ENCODE measurements at places on chromosomes 3 and 15.

- DNase-seq: no peak
These were observed at the start of gene MLH1 for GRCh38 chr3:36993326-36994283. Gene MLH1 (plus strand): TSS chr3:36993518. CDS start chr3:36993548, 30 bp downstream.

GRCh38 chr3:5972586-5972985 is 785.1 kb downstream of the EDEM1 start:
- DNase-seq: no peak

GRCh38 chr3:190746531-190746930 is 116.0 kb downstream of the GMNC start:
- no peak for DNase-seq

DNA sequence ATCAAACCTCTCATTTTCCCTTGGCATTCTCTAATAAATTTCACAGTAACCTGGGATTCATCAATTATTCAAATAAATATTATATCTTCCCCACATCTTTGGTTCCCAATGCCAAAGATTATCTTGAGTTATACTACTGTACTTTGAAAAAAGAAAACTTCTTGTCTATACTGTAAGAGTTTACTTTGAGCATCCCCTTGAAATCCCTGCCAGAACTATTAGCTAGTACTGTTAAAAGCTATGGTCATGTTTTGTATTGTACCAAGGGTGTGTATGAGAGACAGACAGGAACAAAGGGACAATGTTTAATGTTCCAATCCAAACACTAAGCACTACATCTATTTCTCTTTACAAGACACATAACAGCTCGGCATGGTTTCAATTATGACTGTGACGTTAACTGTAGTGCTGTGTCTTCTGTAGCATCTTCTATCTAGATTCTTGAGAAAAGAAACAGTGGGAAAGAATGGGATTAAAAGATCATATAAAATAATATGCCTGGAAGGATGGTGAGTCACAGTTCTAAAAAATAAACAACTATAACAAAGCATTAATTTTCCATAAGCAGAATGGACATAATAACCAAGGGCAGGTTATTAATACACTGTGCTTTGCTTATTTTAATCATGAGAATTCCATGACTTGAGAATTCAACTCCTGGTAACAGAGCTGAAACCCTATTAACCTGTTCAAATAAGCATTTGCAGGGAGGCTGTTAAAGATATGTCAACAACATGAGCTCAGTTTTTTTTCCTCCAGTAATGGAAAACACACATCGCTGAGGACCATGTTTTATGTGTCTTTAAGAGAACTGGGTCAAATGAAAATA is 71.1 kb downstream of the ALDH1A2 start:
- DNase-seq: no peak

DNA sequence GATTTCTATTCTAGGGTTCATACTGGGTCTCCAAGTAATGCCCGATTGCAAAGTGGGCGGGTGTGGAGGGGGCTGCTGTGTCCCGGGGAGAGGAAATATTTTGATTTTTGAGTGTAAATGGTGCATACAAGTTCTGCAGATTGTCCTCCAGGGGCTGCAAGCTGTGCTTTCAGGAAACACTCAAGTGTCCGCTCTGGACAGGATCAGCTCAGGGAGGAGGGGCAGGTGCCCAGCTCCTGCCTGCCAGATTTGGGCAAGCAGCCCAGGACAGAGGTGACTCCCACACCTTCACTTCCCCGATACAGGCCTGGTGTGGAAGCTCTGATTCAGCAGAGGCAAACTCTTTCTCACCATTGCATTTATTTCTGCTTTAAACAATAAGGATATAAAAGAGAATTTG is 142.7 kb downstream of the ALDH1A2 start:
- no peak for DNase-seq

DNA sequence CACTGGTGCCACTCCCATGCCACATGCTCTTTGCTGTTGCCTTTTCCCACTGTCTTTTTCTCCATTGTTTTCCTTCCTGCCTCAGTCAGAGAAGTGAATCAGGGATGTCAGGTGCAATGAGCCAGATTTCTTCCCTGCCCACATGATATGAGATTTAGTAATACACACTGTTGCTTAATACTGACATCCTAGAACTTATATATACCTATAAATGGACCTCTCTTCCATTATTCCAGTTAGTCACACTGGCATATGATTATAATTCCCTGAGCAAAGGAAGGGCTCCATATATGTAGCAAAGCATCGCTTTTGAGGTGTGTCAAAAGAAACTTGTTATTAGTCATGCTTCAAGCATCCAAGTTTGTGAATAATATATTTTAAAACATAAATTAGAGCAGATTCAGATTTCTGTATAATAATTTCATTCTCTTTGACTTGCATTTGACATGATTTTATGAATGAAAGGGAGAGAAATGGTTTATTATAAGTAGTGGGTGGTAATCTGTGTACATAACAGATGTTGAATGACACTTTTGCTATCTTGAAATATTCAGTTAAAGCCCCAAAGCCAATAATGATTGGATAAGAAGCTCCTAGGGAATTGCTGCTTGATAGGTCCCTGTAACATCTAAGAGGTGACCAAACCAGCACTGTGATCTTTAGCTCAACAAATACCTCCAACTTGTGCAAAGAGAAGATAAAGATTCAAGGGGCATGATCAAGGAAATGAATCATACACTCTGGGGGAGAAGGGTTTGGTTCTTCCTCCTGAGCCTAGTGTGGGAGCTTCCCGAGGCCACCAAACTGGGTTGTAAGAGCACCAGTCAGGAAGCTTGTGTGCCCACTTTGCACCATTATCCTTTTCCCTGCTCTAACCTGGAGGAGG is 48.6 kb downstream of the CHST2 start:
- no peak for DNase-seq
